Activated naive CD4-positive, alpha-beta T cell treated with anti-CD3 and anti-CD28 coated beads, Interleukin-2, amount 50 U/mL, for 72 hours (primary cell): ENCODE measurements at places on chromosomes 11 and 22. TPM values are rescaled to one million over a fixed set of nuclear protein-coding genes. Genes with fewer than 3 reads are reported as not detected.

Gene PRR33
- total RNA-seq: 0.20 TPM

- DNase-seq: no peak
Measured at GRCh38 chr11:75873417-75874221, 58.6 kb downstream of the UVRAG start.

GRCh38 chr11:60761436-60762190, 4.9 kb downstream of the MS4A15 start:
- no peak for DNase-seq

GRCh38 chr11:45412051-45412471, 125.9 kb upstream of the SYT13 start:
- no peak for DNase-seq

DNA sequence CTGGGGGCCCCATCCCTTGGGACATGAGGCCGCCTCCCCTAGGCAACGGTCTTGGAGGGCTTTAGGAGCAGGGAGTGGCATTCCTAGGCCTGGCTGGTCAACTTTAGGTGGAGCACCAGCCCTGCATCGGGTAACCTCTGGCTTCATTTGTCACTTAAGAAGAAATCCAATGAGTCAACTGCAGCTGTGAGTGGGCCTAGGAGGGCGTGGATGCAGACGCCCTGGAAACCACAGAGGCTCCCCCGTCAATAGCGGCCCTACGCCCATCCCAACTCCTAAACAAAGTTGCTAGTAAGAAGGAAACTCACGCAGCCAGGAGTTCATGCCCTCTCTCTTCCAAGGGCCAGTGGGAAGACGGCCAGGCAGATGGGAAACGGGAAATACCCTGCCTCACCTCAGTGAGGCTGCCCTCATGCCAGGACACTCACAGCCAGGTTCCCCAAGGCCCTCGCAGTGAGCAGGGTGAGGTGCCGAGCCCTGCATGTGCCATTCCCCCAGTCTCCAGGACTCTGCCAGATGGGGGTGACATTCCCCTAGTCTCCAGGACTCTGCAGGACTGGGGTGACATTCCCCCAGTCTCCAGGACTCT, 20.8 kb downstream of the BID start:
- no peak for DNase-seq

Gene RCOR2
- 0.99 TPM for total RNA-seq

- DNase-seq: no peak
Measured at GRCh38 chr11:10597877-10598351, 29.4 kb upstream of the LYVE1 start.

DNA sequence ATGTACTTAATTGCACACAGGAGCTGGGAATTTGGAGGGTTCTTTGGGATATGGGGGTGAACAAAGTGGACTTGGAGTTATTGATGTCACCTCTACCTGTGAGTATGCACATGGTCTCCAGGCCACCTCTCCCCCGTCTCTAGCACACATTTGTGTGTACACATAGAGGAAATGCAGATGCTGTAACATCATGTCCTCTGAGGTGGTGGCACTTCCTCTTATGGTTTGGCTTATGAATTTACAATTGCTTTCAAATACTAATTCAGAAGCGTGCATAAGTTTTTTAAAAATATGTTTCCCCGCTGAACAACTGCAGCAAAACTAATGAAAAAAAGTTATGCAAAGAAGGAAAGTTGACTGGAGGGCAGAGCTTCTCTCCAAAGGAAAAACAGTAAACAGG, 152.0 kb upstream of the TENM4 start:
- DNase-seq: no peak

Gene GGTLC2
- total RNA-seq: not detected

Gene SGSM1
- 0.19 TPM for total RNA-seq

DNA sequence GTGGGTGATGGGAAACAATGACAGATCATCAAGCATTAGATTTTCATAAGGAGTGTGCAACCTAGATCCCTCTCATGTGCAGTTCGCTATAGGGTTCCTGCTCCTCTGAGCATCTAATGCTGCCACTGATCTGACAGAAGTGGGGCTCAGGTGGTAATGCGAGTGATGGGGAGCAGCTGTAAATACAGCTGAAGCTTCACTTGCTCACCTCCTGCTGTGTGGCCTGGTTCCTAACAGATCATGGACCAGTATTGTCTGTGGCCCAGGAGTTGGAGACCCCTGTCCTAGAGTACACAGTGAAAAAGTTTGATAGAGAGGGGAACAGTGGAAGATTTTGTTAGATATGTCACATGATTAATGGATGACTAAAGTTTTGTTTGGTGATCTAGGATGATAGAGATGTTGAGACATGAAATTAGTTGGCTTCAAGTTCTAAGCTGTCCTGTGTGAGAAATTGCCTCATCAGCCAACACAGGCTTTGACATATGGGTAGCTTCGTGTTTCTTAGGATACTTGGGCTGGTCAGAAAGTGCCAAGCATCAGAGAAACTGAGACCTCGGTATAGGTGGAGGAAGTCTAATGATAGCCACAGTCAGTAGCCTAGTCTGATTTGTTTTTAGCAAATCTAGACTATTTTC, 47.4 kb downstream of the ARHGEF12 start:
- no peak for DNase-seq

Gene FAM89B
- 32.6 TPM for total RNA-seq

Gene FGF3
- total RNA-seq: not detected

Gene SEPTIN5
- total RNA-seq: 1.2 TPM

Gene ISX
- total RNA-seq: not detected

Gene CRACR2B
- 0.66 TPM for total RNA-seq

DNA sequence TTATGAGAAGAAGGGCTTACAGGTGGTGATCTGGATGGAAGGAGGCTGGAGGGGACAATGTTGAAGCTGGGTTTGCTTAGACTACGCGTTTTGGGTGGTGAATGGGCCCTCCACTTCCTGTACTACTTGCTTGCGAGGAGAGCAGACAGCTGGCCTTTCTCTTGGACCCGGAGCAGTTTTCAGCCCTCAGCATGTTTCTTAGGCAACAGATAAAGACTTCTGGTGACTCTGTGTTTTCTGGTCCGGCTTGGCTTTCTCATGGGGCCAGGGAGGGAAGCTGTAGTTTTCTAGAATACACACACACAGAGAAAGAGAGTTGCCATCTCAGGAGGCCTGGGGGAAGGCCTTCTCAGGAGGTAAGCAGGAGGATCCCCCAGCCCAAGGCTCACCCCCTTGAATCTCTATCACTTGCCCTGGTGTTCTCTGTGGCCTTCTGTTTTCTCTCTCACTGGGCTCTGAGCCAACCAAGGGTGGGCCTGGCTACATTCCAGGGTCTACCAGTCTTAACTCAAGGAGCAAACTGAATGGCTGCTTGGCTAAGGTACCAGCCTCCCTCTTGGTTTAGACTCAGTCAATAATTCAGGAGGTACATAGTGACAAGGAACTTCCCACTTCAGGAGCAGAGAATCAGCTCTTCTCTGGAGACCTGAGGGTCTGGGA, 2.4 kb downstream of the CCS start:
- DNase-seq: no peak

DNA sequence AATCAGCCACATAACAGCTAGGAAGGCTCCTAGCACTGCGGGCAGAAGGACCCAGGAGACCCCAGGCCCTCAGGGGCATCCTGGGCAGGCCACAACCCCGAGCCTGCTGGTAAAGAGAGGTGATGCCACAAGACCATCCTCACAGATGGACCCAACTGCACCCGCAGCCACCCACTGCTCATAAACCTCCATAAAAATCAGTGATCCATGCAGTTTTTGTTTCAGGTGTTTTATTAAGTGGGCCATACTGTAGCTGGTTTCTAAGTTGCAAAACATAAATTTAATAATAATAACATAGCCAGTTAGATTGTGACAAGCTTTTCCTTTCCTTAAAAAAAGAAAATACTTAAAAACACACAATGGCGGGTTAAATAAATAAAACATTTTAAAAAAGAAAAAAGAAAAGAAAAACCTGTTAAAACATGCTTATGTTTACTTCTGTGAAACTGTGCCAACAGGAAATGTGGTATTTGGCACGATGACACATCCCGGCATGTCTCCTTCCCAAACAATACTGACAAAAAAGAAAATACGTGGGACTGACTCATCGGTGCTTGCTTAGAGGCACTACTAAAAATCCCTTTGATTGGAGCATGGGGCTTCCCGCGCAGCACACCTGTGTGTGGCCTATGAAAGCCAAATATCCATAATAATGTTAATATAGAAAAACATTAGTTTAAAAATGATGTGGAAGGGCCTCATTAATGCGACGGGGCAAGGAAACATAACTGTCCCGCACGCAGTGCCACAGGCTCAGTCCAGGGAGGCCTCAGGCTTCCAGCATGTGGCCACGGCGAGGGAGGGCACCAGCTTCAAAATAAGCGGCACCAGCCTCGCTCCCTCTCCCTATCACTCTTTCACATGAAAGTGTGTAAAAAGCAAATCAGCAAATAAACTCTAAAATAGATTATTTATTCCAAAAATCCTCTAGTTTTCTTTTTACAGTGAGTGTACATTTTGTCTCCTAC, 47.5 kb upstream of the SCUBE2 start:
- DNase-seq: peak; percentile 25

Gene APLP2
- 30.3 TPM for total RNA-seq

DNA sequence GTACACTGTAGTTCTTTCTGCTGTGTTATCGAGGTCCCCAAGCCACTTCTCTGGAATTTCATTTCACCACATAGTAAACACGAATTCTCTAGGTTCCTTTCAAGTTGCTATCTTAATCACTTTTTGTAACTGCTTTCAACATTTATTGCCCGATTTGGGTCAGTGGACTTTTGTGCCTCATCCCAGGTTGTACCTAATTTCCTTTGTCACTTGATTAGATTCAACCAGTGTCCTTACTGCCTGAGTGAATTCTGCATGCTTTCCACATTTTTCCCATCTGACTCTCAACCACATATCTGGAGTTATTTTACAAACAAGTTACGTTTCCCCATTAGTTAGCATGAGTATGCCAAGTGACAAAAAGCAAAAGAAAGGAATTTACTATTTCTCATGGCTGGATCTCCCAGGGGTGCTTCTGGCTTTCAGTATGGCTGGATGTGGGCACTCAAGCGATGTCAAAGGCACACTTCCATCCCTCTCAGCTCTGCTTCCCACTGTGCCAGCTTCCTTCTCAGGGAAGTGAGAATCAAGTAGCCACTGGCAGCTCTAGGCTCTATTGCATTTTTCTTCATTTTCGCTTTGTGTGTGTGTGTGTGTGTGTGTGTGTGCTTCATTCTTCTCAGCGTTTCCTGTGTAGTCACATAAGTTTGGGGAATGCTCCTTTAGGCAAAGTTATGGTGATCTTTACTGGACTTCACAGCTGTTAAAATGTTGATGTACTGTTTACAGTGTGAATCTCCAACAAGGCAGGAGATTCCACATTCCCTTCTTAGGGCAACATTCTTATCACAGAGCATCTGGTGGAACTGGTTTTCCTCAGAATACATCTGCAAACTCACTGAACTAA, 128.9 kb downstream of the DBX1 start:
- no peak for DNase-seq

- no peak for DNase-seq
Measured at GRCh38 chr11:59673291-59673690, 4.5 kb upstream of the PATL1 start.

DNA sequence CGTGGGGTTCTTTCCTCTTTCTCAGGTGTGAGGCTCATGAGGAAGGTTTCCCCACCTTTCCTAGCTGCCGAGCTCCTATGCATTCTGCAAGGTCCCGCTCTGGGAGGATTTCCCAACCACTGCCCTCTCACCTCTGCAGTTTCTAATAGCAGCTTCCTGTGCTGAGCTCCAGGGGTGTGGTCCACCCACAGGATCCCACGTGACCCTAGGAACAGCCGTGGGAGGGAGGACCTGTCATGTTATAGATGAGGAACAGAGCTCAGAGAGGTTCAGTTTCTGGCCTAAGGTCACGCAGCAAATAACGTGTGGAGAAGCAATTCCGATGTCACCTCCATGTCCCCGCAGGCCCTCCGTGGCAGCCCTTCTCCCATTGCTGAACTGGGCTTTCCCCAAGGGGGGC, 38.5 kb downstream of the FLRT1 start:
- DNase-seq: no peak

Gene RAB30
- total RNA-seq: 12.1 TPM

DNA sequence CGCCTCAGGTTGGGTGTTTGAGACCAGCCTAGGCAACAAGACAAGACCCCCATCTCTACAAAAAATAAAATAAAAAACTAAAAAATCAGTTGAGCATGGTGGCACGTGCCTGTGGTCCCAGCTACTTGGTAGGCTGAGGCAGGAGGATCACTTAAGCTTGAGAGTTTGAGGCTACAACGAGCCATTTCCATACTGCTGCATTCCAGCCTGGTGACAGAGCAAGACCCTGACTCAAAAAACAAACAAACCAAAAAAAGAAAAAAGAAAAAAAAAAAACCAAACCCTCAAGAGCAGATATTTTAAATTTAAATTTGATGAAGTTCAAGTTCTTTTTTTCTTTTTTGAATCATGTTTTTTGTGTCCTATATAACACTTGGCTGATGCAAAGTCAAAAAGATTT, 7.2 kb upstream of the CCDC83 start:
- no peak for DNase-seq

DNA sequence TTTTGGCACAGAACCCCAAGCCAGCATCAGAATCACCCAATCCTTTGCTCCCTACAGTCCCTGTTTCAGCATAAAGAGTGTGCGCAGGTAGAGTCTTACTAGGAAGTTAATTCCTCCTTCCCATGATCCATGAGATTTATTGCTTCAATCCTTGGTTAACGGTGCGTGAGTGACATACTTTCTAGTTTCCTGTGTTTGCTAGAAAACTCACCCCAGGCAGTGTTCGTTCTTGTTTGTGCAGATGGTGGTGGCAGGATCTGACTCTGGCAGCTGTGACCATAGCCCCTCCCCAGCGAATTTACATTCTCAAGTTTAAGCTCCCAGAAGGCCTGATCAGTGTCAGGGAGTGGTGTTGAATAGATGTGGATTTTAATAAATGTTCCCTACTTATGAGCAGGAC, 106.7 kb upstream of the CCT8L2 start:
- no peak for DNase-seq

- no peak for DNase-seq
Measured at GRCh38 chr22:46399251-46400024, 63.9 kb downstream of the TRMU start.

Gene NUP98
- total RNA-seq: 131 TPM

GRCh38 chr11:2298795-2299761, 2.6 kb downstream of the C11orf21 start:
- no peak for DNase-seq

GRCh38 chr11:20373568-20374209, 10.2 kb downstream of the HTATIP2 start:
- no peak for DNase-seq

DNA sequence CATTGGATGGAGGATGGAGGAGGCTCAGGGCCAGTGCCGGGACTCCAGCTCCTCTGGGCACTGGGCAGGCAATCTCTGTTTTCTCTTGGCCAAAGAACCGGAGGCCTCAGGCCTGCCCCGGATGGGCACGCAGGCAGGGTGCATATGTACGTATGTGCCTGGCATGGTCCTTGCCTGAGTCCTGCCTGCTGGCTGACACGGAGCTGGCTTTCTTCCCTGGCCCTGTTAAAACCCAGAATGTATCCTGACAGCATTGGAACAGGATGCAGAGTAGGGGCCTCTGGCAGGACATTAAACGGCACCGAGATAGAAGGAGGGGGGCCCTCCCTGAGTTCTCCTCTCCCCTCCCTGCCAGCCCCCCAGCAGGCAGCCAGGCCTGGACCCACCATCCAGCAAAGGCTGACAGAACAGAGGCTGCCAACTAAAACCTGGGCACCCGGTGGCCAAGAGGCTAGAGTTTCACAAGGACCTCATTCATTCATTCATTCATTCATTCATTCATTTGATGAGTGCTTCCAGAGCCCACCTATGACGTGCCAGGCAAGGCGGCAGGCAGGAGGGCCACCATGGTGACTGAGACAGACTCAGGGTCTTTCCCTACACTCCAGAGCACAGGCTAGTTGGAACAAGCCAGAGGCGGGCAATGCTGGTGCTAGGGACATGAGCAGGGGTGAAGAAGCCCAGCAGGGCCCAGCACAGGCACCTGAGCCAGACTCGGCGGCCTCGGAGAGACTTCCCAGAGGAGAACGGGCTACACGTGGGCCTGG, 28.8 kb downstream of the FLRT1 start:
- DNase-seq: no peak

Gene POLR2F
- total RNA-seq: 70.3 TPM

Gene MPZL2
- 39.4 TPM for total RNA-seq
